NCI-H526 treated with DMSO at 0.1 percent for 48 hours (cell line): ENCODE measurements at places on chromosomes 6 and 20.

DNA sequence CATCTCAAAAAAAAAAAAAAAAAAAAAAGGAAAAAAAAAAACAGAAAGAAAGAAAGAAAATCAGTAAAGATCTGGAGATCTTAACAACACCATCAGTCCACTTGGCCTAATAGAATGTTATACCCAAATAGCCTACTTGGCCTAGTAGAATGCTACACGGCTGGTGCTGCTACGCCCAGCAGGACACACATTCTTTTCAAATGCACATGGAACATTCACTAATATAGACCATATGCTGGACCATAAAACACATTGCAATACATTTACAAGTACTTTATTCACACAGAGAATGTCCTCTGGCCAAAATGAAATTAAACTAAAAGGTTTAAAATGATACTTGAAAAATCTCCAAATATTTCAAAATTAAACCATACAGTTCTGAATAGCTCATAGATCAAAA lies 80.0 kb upstream of the TNFAIP3 start:
- no peak for DNase-seq

DNA sequence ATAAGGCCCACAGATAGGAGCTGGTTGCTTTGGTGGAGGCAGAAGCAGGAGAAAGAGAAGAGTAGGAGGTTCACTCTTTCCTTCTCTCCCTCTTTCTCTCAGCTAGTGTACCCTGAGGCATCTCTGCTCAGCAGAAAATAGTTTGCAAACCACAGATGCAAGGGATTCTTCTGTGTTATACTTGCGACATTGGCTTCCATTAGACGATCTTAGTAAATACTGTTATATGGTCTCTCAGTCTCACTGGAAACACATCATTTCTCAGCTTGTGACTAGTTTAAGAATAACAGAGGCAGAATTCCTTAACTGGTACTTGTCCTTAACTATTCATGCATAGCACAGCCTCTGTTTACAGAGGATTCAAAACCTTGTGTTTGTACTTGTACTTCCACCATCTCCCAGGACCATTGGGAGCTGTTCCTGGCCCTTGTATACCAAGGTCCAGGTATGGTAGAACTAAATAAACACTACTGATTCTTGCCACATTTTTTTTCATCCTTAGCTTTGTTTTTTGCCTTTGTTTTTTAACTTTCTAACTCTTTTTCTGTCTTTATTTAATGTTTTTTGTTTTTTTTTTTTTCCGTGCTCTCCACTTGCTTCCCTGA lies 218.2 kb downstream of the OTOR start:
- DNase-seq, result no peak

DNA sequence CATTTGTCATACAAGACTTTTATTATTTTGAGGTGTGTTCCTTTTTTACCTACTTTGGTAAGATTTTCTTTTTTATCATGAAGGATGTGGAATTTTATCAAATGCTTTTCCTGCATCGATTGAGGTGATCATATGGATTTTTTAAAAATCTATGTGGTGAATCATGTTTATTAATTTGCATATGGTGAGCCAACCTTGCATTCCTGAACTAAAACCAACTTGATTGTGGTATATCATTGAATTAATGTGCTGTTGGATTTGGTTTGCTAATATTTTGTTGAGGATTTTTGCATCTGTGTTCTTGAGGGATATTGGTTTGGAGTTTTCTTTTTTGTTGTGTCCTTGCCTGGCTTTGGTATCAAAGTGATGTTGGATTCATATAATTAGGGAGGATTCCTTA lies 848.1 kb upstream of the EYS start:
- DNase-seq, result no peak

GRCh38 chr20:12201289-12201991 lies 283.7 kb downstream of the BTBD3 start:
- DNase-seq, result no peak

DNA sequence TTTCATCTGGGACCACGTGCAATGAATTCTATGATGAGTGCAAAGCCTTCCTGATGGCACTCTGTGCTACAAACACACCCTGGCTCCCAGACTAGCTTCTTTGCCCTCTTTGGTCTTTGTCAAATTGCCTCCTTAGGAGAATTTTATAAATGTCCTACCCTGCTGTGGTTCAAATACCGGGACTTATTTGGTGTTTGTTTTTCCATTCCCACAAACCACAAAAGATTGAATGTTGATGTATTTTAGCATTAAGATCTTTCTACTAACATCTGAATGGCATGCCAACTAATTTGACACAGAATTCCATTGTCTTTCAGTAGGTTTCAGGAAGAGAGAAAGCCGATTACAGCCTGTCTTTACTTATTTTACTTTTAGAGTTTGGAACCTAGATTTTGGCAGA lies 424.2 kb upstream of the SLC35B3 start:
- no peak for DNase-seq

DNA sequence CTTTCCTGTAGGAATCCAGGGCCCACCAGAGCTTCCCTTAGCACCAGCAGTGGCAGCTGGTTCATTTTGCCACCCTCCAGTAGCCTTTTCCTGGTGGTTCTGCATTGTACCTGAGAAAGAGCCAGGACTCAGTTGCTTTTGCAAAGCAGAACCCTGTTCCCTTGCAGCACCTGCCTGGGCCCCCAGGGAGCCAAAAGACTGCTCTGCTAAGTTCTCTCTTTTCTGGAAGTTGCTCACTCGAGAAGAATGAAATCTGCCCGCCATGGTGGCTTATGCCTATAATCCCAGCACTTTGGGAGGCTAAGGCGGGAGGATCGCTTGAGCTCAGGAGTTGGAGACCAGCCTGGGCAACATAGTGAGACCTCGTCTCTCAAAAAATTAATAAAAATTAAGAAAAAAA lies 24.0 kb downstream of the GHRH start:
- no peak for DNase-seq

- peak; percentile 57 for DNase-seq
Measured at GRCh38 chr20:44092551-44093248, 94.3 kb downstream of the JPH2 start.

GRCh38 chr6:148293181-148293995 lies 49.2 kb upstream of the SASH1 start:
- no peak for DNase-seq

- DNase-seq, result no peak
Measured at GRCh38 chr6:25418454-25419052, 139.4 kb downstream of the CARMIL1 start.
